ENCODE measurements at places on chromosomes 1 and 21.

DNA sequence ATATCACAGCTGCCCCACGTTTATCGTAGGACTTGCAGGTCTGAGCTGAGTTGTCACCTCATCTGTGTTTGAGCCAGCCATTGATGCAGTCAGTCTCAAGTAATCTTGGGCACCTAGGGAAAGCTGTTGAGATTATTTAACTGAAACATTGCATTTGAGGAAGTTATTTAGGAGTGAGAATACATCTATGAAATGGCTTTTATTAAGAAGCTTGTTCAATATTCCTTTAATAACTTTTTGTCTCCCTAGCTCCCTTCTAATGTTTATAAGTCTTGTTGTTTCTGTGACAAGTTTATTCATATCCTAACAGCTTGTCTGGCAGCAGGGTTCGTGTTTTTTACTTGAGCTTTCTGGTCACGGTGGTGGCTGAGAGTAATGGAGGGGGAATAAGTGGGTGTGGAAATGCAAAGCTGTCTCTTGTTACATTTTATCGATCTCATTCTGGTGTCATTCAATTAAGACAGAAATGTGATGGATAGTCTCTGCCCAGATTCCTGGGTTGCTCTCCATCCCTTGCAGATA, 555.9 kb downstream of the USP25 start:
- DNase-seq = no peak

- no peak for DNase-seq
These were observed 24.8 kb downstream of the RAB4A start for GRCh38 chr1:229295745-229296144.

DNA sequence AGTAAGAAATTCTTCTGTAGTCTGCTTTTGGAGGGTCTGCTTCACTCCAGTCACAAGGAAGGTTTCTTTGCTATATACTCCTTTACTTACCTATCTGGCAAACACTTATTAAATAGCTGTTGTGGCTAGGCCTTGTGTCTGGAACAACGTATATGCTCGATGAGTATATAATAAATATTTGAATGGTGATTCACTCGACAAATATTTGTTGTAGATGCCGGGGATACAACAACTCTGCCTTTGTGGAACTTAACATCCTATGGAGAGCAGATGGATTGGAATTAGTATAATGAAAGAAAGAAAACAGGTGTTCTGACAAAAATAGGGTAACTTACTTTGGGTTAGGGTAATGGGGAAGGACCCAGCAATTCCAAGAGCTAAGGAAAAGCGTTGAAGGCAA, 31.1 kb downstream of the KPNA6 start:
- DNase-seq = no peak

- no peak for DNase-seq
These were observed 231.3 kb downstream of the SETD4 start for GRCh38 chr21:35829067-35829466.

DNA sequence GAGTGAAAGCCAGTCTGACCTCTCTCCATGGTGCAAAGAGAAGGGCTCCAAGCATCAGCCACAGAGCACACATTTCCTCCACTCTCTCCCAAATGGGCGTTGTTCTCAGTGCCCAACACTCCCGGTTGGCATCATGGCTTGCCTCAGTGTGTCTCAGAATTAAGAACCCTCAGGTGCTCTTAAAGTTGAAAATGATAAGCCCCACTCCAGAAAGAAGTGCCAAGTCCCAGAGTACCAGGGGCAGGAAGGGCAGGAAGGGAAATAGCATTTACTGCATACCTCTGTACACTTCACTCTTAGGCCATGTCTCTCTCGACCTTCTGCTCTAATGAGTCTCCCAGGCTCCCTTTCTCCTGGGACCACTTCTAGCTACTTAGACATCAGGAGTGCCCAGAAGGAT, 15.2 kb upstream of the ARHGEF2 start:
- no peak for DNase-seq

GRCh38 chr1:211683396-211684297, 8.2 kb upstream of the NEK2 start:
- DNase-seq = no peak

DNA sequence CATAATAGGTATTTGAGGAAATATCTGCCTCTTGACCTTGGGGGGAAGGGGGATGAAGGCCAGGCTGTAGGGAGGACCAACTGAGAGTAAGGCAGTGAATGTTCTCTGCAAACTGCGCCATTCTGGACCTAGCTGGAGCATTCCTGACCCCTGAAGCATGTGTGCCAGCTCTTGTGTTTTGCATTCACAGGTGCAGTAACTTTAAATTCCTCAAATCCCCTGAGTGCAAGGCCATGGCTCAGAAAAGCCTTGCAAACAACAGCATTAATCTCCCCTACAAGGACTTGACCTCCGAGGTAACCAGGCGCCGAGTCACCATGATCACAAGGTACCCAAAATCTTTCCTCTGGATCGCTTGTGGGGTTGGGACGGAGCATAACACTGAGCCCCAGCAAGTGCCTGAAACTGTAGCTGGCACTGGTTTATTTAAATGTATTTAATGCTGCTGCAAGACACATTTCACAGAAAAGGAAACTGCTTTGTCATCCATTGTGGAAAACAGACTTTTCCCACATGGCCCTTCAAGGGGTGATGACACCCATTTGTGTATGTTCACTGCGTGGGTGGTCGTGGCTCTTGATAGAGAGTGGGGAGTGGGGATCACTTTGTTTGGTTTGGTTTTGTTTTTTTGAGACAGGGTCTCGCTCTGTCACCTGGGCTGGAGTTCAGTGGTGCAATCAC, 1.7 kb downstream of the MYOCOS start:
- no peak for DNase-seq

DNA sequence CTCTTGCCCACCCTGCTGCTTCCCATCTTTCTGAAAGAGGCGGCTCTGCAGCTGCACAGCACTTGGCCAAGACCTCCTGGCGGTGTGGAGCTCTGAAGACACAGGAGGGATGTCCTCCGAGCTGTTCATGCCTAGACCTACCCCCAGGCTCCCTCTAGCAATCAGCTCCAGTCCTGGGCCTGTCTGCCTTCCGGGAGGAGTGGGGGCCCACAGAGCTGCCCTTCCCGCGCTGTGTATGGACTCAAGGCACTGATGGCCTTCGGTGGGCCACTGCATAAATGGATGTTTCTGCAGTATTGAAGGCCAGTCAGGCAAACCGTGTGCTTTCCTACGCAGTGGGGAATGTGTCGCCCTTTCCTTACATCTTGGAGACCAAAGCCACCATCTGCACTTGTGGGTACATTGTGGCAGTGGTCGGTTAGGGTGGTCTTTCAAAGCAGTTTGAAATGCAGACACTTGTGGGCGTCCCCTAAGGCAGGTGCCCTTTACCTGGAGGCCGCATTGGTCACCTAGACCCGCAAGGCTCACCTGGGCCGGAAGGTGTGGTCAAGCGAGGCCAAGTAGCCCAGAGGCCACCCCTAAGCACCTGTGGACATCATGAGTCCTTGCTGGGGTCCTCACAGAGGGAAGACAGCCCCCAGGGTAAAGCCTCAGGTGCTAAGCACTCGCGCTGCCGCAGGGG, 912 bp upstream of the PKNOX1 start:
- DNase-seq = no peak

DNA sequence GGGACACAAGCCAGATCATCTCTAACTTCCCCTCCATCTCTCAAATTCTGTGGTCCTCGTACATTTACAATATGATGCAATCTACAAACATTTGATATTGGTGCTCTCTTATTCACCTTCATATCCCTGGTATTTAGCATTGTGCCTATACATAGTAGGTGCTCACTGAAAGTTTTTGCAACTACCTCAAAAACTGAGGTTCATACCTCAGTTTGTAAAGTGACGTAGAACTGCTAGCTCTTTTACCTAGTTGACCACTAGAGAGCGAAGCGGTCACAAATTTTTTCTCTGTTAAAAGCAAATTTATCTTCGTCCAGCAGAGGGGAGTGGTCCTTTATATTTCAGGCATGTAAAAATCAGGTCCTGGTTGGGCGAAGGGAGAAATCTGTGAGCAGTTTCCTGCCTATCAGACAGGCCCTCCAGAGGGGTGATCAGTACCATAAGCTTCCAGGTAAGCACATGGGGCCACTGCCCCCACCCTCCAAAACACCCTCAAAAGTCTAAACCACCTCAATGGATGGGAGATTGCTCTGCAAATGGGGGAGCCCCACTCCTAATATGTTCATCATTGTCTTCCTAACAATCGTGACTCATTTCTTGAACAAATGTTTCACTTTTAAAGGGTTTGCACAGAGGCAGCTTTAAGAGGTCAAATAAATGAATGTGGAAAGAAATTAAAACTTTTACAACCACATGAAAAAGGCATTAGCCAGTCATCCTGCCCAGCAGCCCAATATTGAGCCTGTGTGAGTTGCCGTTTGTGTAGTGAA, 10.6 kb upstream of the HLCS start:
- no peak for DNase-seq

DNA sequence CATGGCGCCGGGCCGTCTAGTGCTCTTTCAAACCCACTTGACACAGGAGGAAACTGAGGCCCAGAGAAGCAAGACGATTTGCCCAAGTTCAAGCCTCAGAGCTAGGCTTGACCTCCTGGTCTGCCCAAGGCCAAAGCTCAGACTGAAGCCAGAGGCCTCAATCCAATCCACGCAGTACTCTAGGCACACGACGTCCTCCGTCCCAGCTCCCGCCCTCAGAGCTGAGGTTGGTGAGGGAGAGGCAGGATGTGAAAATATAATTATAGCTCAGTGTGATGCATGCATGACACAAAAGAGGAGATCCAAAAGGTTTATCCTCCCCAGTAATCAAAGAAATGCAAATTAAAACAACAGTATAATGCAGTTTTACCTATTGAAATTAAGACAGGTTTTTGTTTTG, 15.5 kb upstream of the ADGRB2 start:
- DNase-seq = no peak
